ENCODE measurements at places on chromosomes 1 and 21.

- DNase-seq: no peak
Observed at GRCh38 chr1:152197361-152197941, 26.5 kb downstream of the HRNR start.

- no peak for DNase-seq
Observed at GRCh38 chr1:22778862-22779520, 68.4 kb downstream of the EPHB2 start.

GRCh38 chr1:13965770-13966398 is 265.9 kb downstream of the PRDM2 start:
- no peak for DNase-seq

DNA sequence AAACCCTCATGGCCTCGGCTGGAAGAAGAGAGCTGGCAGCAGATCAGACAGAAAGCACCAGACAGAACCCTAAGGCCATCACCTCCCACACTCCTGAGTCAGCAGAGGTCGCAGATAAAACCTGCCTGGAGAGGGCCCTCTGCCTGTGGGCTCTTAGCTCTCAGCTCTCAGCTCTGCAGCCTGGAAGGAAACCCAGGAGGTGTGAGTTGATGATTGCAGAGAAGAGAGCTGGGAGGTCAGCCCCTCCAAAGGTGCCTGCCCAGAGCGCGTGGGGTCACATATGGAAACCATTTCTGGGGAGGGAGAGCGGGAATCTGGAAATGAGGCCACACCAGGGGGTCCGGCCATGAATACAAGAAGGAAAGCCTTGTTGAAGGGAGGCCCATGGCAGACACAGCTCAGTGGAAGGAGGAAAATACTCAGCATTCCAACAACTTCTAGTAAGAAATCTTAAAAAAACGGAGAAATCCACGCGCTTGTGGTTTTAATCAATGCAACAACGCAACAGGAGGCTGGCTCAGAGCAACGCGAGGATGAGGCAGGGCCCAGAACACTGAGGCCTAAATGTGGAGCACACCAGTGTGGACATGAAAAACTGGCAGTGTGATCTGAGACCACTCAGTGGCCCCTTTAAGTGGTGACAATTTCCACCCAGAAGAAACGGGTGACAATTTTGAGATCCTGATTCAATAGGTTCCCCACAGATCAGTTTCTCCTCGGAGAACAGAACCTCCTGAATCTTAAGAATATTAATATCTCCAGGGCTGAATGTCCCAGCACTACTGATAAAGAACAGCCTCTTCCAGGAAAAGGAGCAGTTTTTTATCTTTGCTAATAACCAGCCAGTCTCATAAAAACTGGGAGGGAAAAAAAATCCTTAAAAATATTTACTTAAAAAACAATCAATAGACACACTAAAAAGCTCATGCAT is 45.7 kb downstream of the PSMG1 start:
- DNase-seq: peak; percentile 1

GRCh38 chr1:154598871-154599635 is 8.9 kb downstream of the ADAR start:
- DNase-seq: no peak

GRCh38 chr1:112011202-112011601 is 21.7 kb upstream of the KCND3 start:
- no peak for DNase-seq

GRCh38 chr1:22969304-22969709 is 3.4 kb downstream of the LACTBL1 start:
- DNase-seq: no peak

GRCh38 chr1:51558375-51558924 is 39.4 kb upstream of the EPS15 start:
- DNase-seq: no peak

GRCh38 chr1:43235451-43236121 is 34.2 kb upstream of the TMEM125 start:
- DNase-seq: no peak

GRCh38 chr1:89615676-89616598 is 17.0 kb upstream of the LRRC8C start:
- no peak for DNase-seq

DNA sequence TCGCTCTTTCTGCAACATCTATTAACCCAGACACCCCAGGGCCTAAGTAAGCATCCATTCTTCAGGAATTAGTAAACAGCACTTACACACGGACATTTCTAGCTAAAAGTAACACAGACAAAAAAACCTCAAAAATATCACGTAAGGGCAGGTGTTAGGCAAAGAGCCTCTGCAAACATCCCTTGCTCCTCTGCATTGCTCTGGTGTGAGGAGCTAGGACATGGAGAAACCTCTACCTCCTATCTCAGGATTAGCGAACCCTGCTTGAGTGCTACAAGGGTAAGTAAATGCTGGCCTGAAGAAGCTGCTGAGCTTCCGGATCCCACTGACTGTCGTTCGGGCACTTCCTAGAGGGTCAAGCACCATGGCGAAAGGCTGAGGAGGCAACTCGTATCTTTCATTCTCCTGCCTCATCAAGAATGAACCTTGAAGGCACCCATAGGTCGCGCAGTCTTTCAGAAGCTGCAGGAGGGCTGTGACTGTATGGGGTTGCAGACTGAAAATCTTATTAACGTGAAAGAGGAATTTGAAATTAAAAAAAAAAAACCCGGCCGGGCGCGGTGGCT is 2.1 kb downstream of the PTGER3 start:
- no peak for DNase-seq

- no peak for DNase-seq
Observed at GRCh38 chr21:15928196-15928595, 198.4 kb downstream of the USP25 start.

- no peak for DNase-seq
Observed at GRCh38 chr1:184223216-184223615, 163.6 kb upstream of the C1orf21 start.

GRCh38 chr1:79604490-79605198 is 598.1 kb upstream of the ADGRL4 start:
- no peak for DNase-seq

DNA sequence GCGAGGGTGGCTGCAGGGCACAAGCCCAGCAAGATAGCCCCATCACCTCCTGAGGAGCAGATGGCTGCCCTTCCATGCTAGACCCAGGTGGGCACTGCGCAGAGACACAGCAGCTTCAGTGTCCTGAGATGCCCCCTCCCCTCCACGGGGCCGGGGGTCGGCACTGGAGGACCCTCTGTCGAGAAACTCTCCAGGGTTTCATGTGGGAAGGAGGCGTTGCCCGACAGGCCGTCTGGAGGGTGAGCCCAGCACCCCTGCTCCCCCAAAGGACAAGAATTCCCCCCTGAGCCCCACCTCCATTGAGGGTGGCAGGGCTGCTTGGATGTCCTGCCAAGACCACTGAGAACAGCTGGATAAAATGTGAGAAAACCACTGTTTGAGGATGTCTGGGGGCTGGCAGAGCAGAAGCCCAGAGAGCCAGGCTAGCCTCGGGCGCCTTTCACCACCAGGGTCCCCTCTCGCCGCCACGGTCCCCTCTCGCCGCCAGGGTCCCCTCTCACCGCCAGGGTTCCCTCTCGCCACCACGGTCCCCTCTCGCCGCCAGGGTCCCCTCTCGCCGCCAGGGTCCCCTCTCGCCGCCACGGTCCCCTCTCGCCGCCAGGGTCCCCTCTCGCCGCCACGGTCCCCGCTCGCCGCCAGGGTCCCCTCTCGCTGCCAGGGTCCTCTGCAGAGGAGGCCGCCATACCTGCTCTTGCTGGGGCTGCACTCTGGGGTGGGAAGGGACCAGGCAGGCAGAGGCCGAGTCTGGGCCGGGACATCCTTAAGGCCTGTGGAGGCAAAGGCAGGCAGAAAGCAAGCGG is 44.2 kb downstream of the SLC19A1 start:
- DNase-seq: no peak

GRCh38 chr1:197106869-197107268 is 39.6 kb downstream of the ASPM start:
- DNase-seq: no peak

GRCh38 chr1:89304572-89305230 is 32.0 kb upstream of the GBP5 start:
- DNase-seq: no peak

- no peak for DNase-seq
Observed at GRCh38 chr1:210901981-210902770, 231.8 kb downstream of the KCNH1 start.

GRCh38 chr1:164504749-164505148 is 54.2 kb upstream of the PBX1 start:
- DNase-seq: no peak

GRCh38 chr1:225567789-225568188 is 85.1 kb downstream of the ENAH start:
- DNase-seq: no peak
